NCI-H82 (cell line): ENCODE measurements at places on chromosomes 1 and 21.

GRCh38 chr1:228463559-228464455 lies 23.4 kb upstream of the RNF187 start:
- DNase-seq = peak; percentile 96

GRCh38 chr1:34868230-34869049 lies 8.9 kb upstream of the SMIM12 start:
- no peak for DNase-seq

DNA sequence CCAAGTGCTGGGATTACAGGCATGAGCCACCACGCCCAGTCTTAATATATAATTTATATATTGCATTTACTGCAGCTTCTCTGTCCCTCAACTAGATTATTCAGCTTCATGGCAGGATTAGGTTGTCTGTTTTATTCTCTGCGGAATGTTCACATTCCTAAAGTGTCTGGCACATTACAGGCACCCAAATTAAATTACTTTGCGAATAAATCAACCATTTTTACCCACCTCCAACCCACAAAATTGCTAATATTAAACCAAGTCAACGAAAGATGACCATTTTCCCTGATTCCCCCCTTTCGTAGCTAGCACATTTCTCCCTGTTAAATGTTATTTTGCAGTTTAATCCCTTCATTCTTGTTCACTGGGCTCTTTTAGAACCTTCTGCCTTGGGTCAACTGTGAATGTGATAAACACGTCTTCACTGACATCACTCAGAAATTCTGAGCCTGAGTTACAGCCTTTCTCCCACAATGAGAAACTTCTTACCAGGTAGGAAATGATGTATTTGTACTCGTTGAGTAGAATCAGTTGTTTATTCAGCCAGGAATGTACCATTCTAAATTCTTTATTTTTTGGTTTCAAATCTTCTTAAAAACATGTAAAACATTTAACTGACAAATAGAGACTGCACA lies 35.9 kb downstream of the THAP3 start:
- DNase-seq = no peak

GRCh38 chr1:157678721-157679120 lies 21.8 kb downstream of the FCRL3 start:
- no peak for DNase-seq

DNA sequence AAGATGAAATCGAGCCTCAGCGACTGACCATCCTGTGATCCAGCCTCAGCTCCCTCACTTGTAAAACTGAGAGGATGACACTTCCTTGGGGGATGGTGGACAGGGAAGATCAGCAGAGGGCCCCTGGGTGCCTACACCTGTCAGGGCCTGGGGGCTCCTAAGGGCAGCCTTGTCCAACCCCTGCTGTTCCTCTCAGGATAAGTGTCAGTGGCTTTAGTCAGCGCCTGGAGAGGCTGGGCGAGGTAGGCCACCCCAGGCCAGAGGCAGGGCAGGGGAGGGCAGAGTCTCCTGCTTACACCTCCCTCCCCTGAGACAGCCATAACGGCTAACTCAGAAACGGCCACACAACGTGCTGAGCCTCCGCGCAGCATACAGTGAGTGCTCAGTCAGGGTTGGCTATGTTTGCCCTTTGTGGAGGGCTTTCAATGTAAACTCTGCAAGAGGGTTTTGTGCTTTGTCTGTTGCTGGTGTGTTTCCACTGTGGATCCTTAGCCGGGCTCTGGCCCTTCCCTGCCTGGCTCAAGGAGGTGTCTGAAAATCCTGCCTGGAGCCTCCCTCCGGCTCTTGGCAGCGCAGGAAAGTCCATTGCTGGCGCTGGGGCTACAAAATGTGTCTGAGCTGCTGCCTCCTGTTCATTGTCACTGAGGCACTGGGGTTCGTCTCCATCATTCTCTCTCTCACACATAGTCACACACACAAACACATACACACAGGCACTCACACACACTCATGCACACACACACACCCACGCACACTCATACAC lies 588.4 kb downstream of the PTPRU start:
- peak; percentile 39 for DNase-seq

DNA sequence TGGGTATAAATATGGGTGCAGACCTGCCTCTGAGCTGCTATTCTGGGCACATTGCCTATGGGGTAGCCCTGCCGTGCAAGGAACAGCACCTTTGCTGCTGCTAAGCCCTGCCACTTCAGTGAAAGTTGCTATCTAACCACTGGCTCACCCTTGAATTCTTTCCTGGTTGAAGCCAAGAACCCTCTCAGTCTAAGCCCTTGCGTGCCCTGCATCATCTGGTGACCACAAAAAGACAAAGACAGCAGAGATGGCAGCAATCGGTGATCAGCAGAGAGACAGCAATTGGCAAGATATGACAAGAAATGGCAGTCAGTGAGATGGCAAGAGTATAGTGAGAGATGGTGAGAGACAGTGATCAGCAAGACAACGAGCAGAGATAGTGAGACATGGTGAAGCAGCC lies 418.3 kb downstream of the MATN1 start:
- DNase-seq = no peak

DNA sequence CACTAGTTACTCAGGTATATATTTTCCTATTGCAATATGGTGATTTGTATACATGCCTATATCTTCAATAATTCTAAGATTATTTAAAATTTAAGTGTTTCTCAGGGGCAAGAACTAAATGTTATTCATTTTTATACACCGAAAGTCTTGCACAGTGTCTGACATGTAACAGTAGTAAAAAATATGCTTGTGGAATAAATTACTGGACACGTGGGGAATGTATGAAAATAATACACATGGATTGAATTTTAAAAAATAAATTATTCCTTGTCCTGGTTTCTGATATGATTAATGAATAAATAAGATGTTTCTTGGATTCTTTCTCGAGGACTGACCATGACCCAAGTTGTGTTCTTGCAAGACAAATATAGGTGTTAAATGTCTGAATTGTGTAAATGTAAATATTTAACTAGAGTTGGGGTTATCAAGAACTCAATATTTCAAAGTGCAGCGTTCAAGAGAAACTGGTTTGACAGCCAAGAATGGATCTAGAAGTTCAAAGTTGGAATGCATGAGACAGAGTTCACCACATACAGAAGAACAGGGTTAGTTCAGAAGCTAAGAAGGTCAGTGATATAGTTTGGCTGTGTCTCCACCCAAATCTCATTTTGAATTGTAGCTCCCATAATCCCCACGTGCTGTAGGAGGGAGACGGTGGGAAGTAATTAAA lies 142.1 kb upstream of the SPAG17 start:
- no peak for DNase-seq

GRCh38 chr1:179141592-179142251 lies 59.9 kb downstream of the TOR3A start:
- DNase-seq = no peak

DNA sequence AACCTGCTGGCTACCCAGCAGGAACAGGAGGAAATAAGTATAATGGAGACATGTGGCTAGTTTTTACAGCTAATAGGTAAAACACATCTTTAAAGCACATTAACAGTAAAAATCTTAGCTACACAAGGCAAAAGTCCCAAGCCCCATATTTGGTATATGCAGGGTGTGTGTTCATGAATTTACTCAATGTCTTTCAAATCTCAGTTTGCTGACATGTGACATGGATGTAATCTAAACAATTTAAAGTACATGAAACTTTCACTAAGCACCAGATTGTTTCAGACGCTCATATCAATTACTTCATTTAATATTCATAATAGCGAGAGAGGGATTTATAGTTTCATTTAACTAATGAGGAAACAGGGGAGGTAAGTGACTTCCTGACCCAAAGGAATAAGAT lies 3.9 kb downstream of the TACSTD2 start:
- DNase-seq = no peak

- no peak for DNase-seq
These were observed 119.0 kb downstream of the MAST2 start for GRCh38 chr1:45922374-45922773.

DNA sequence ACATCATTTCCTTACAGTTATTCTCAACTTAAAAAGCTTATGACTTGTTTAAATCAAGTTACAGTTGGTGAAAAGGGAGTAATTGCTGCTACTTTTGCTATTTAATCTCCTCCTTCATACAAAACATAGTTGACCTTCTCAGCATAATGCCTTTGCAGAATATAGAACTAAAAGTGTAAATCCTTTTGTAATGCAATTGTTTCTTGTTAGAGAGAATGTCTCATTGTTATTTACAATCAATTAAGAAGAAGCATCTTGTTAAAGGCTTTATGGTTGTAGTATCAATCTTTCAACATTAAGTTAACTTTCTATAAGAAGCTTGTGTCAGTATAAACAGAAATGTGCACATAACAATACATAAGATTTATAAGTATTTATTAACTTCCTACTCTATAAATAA lies 360.7 kb downstream of the BRINP3 start:
- peak; percentile 21 for DNase-seq

- no peak for DNase-seq
These were observed 29.3 kb downstream of the BATF3 start for GRCh38 chr1:212670301-212670700.

DNA sequence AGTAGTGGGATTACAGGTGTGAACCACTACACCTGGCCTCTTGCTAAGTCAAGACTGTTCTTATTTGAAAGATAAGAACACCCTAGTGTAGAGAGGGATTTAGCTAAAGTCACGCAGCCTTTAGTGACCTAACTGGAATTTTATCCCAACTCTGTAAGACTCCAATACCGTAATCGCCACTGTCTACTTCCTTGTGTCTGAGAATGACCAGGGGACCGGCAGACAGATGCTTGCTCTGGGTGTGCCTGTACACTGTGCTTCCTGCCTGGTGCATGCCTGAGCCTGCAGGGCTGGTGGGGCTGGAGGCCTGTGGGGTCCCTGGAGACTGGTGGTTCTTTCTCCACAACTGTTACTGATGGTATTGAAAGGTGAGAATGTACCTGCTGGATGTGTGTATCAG lies 15.3 kb downstream of the MFSD2A start:
- DNase-seq = no peak

- no peak for DNase-seq
These were observed 13.4 kb downstream of the PROK1 start for GRCh38 chr1:110464340-110464739.

DNA sequence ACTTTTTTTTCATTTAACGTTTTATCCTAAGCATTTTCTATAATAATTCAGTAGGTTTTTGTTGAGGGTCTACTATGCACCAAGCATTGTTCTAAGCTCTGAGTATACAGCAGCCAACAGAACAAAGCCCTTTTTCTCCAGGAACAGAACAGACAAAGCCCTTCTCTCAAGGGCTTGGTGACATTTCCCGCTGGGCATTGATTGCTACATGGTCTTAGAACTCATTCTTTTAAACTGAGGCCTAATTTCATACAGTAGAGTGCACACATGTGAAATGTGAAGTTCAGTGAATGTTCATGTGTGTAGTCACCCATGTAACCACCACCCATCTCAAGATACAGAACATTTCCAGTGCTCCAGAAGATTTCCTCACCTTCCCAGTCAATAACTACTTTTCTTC lies 15.2 kb upstream of the PDIK1L start:
- no peak for DNase-seq

DNA sequence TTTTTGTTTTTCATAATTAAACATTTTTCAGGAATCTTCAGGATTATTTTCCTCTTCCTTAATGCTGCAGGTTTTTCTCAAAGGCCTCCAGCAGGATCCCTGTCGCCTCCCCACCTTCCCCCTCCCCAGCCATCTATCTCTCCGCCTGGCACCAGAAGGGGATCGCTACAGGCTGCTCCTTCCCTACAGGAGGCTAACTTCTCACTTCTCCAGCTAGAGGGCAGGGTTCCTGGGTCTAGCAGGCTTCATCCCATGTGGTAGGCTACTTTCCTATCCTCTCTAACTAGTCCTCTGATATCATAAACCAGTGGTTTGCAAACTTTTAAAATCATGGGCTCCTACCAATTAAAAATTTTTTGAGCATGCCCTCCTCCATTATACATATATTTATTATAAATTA lies 104.1 kb downstream of the KCNN3 start:
- peak; percentile 80 for DNase-seq

GRCh38 chr1:182217967-182218366 lies 156.5 kb upstream of the ZNF648 start:
- DNase-seq = no peak

- DNase-seq = peak; percentile 46
These were observed 141.8 kb downstream of the TTLL7 start for GRCh38 chr1:83857103-83857502.

- DNase-seq = no peak
These were observed 386.4 kb downstream of the HHAT start for GRCh38 chr1:210715072-210715471.

DNA sequence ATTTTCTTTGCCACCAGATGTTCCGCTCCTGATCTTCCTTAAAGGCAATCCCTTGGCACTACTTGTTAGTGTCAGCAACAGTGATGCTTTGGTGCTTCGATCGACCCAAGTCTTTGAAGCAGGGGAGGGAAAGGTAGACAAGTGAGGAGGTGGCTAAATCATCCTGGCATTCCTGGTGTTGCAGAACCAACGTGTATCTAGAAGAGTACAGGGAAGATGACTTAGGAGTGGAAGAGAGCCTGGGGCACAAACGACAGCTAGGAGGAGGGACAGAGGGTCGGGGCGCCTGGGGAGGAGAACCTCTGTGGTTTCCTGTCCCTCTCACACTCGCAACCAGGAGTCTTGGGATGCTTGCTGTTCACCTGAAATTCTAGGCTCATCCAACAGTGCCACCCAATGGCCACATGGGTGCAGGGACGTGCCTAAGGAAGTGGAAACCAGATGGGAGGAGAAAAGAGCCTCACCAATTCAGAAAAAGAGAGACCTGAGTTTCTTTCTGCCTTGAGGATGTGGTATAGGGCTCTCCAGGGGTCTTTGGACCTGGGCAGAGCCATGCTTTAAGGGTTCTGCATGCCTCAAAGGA lies 9.5 kb upstream of the KCNA2 start:
- DNase-seq = peak; percentile 79

- no peak for DNase-seq
These were observed 391 bp upstream of the CENPS start for GRCh38 chr1:10429868-10430215.

- DNase-seq = no peak
These were observed 4.1 kb upstream of the GNPAT start for GRCh38 chr1:231236938-231237337.

GRCh38 chr1:15680561-15681348 lies 3.4 kb upstream of the PLEKHM2 start:
- no peak for DNase-seq

- no peak for DNase-seq
These were observed at the start of gene FCRLA for GRCh38 chr1:161706482-161707347. Gene FCRLA, plus strand, starts transcription at chr1:161707229. Its CDS starts 36 bp downstream, at chr1:161707265.

- no peak for DNase-seq
These were observed 3.3 kb downstream of the RAVER2 start for GRCh38 chr1:64748222-64748621.

- DNase-seq = no peak
These were observed 78.8 kb upstream of the ABCD3 start for GRCh38 chr1:94339206-94339927.

- no peak for DNase-seq
These were observed 229.2 kb downstream of the RHOU start for GRCh38 chr1:228964178-228965089.

DNA sequence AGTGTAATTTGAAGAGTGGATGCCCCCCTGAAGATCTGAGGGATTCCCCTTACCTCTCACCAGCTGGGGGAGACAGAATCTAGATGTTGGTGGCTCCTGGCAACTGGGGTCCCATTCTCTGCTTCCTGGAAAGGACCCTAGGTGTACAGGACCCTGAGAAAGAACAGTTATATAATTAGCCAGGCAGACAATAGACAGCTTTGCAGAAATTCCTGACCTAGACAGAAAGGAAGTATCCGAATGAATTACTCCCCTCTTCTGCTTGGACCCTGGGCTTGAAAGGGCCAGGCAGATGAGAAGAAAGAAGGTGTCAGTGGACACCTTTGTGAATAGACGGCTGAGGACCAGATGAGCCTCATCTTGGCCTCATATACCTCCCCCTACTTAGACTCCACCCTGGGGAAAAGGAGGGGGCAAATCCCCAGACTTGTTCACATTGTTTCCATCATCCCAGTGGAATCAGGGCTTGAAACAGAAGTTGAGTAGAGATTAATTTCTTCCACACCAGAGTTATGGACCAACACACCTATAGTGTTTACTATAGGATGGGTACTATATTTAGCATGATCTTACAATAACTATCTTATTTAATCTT lies 1.8 kb upstream of the IQGAP3 start:
- DNase-seq = peak; percentile 62
